Muscle of back (tissue), 13 donors: ENCODE measurements at places on chromosomes 2 and 18.

DNA sequence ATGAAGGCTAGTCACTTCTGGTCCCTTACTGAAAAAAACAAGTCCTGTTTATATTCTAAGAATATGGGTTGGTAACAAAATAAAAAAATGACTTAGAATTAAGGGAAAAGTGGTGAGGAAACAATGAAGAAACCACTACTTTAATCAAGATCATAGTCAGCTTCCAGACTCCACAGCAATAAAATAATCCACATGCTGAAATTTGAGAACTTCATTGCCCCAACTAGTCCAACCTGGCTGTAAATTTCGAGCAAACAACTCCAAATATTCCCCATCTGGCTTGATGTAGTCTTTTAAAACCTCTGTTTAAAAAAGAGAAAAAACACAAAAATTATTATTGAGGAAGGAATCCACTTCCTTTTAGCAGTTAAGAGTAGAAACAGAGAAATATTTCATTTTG lies 32.5 kb downstream of the METTL4 start:
- DNase-seq: peak; percentile 14

DNA sequence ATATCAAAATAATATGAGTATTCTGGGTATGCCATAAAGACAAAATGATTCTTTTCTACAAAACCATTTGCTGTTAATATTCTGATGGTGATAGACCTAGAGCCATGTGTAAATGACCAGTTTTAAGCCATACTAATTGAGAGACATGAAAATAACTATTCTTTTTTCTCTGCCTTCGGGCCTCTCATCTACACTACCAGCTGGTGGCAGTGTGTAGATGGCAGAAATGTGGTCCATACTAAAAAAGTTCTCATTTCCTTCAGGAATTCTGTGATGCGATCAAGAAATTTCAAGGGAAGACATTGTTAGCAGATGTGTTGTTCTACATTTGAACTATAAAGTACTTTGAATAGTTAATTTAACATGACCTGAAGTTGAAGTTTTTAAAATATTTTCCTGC lies 485.2 kb downstream of the TRIB2 start:
- no peak for DNase-seq

GRCh38 chr2:187962538-187962937 lies 329.1 kb upstream of the GULP1 start:
- no peak for DNase-seq

DNA sequence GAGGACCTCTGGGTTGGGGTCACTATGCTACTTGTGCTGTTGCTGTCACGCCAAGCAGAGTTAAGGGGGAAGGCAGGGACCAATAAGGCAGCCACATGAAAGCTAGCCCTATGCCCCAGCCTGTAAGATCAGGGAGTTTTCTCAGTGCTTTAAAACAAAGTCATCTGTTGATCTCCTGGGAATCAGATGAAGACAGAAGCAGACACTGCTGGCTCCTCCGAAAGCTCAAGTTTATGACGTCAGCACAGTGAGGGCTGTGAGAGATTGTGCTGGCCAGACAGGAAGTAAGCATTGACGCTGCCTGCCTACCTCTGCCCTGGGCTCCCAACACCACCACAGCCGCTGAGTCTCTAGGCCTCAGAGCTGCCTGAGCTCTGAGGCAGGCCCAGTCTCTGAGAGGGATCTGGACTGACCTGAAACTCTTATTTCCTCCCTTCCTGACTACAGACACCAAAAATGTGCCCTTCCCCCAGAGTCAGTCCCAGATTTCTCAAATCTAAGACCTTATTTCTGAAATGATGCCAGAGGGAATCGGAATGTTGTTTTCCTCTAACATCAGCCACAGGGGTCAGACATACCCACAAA lies 118.1 kb upstream of the EPAS1 start:
- DNase-seq: peak; percentile 77

- DNase-seq: no peak
Observed at GRCh38 chr2:143471550-143471949, 342.3 kb downstream of the ARHGAP15 start.

DNA sequence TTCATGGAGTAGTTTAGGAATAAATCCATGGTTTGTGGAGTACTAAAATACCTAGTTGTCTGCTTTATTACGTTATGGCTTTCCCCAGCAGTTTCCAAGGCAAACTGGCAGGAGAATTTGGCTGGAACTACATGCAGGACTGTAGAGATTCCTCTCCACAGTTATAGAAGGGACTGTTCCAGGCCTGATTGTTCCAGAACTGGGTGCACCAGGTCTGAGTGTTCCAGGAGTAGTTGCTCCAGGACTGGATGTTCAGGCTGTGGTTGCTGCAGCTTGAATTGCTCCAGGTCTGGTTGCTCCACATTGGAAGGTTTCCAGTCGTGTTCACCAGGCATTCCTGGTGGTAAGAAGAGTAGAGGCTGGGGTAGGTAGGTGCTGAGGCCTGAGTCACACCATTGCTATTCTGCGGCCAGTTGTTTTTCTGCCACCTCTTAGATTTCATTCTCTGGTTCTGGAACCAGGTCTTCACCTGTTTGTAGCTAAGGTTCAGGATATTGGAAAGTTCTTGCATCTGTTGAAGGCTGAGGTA lies 28.1 kb downstream of the SGPP2 start:
- no peak for DNase-seq
